ENCODE measurements at places on chromosomes 4 and X.

DNA sequence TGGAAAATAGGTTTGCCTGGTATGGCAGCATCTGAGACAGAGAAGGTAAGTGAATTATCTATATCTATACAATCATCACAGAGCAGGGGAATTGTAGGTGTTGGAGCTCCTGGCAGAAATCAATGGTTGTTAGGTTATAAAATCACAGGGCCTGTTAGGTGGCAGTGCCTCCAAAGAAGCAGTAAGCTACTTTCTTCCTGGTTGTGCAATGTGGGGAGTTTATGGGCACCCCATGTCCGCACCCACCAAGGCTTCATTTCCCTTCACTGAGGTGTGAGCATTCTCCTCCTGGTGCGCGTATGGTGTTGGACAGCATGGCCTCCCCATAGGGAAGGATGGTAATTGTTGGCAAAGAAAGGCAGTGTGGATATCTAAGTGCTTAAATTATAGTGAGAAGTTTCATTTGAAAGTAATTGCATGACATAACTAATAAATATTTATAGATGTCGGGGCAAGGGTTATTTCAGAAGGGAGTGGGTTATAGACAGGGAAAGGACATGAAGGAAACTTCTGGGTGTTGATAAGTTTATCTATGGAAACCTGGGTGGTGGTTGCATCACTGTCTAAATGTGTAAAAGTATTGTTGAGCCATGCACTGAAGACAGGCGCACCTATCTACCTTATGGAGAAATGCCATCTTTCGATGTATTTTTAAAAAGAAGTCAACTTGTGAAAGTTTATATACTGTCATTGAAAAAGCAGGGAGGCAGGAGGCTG is 153.7 kb downstream of the FRAS1 start:
- DNase-seq = no peak

- no peak for DNase-seq
These were observed 34.5 kb upstream of the TLR2 start for GRCh38 chr4:153649572-153649991.

DNA sequence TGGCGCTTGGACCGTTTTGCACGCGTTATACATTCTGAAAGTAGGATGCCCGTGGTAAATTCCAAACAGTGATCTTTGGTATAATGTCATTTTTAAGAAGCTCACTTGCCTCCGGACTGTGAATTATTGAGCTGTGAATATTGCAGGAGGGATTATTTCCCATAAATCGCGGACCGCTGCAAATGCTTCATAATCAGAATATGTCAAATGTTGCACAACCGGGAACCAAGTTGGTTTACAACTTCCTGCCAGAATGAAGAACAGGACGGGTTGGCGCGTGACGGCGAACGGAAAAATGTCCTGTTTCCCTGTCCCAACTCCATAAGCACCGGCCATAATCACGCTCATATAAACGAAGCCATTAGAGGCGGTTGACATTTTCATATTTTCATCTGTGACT is 67.6 kb downstream of the SHOX start:
- DNase-seq = no peak

DNA sequence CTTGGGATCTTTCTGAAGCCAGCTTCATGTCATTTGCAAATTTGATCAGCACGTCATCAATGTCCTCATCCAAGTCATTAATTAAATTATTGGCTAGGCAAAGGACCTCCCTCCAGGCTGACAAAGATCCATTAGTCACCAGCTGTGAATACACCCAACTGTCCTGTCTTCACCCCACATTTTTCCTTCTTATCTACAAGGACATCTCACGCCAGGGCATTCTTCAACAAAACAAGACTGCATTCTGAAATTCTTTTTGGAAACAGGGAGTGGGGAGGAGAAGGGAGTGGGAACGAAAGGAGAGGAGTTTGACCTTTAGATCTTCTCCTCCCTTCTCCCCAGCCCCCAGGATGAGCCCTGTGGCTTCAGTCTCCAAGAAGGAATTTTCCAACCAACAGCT is 32.7 kb downstream of the NLGN3 start:
- DNase-seq = no peak

GRCh38 chr4:188295899-188296298 is 156.7 kb downstream of the TRIML1 start:
- no peak for DNase-seq
